Forelimb muscle (tissue), 1 donor: ENCODE measurements at places on chromosomes 3 and 15.

DNA sequence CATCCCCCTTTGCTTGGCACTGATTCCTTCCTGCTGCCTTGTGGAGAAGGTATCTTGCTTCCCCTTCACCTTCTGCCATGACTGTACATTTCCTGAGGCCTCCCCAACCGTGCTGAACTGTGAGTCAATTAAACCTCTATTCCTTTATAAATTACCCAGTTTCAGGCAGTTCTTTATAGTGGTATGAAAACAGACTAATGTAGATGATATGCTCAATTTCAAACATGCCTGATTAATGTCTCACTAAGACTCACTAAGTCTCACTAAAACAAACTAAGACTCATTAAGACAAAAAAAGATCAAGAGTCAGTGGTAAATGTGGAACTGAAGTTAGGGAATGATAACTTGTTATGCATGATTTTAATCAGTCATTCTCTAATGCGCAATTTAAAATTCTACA, 606.6 kb downstream of the RBMS3 start:
- no peak for DNase-seq

DNA sequence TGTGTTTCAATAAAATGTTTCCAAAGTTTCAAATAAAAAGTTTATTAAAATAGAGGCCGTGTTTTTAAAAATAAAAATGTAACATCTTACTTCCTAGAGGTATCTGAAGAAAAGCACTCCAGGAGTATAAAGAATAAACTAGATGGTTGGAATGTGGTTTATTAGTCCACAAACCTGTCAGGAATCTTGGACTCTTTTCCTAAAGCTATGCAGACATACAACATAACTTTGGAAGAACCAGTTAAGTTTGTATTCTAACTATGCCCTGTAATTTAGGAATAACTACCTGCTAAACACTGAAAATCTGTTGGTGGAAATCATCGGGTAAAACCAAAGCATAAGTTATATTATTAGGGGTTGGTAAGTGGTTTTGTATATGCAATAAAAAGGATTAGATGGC, 51.6 kb downstream of the PPARG start:
- no peak for DNase-seq

DNA sequence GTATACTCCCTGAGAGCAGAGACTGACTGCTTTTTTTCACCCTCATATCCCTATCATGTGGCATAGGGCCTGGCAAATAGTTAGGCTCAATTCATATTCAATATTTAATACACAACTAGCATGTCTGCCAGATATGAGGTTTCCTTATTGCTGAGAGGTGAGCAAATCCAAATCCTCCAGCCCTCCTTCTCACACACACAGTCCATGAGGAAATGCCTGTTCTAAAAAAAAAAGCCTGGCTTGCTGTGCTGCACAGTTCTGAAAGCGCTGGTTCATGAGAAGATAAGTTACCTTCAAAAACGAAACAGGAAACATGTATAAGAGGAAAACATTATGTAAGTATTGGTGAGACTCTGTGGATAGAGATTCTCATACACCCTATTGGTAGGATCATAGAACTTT, 15.5 kb upstream of the ACAP2 start:
- no peak for DNase-seq

GRCh38 chr15:85406916-85407315, 26.5 kb downstream of the AKAP13 start:
- no peak for DNase-seq

GRCh38 chr3:185532901-185533300, 19.5 kb downstream of the LIPH start:
- DNase-seq: no peak

DNA sequence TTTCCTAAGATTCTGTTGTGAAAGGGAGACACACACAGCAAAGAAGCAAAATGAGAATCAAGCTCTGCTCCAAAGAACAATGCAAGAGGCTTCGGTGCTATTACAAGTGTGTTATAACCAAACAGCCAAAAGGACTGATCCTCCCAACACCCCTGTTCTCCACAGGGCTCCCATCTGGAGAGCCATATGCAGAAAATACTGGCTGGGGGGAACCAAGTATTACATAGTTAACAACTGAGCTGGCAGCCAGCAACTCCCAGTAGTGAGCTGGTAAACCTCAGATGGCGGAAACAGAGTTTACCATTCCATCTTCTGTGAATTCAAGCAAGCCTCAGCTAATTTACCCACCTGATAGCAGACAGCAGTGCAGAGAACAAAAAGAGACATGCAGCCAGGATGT, 156.4 kb downstream of the NTRK3 start:
- DNase-seq: no peak

DNA sequence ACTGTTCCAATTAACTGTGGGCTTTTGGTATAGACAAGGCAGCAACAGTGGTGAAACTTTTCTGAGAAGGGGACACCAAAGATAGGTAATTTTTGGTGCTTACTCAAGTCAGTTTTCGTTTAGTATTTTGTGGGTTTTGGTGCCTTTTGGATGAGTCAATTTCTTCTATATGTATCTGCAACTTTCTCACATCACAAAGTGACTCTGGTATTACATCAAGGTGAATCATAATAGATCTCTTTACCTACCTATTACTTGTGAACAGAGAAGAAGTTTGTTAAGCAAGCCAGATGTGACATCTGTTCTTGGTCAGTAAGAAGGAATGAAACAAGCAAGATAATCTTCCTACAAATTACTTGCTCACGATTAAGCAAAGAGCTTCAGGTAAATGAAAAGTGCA, 732.4 kb upstream of the DPPA4 start:
- DNase-seq: no peak

- no peak for DNase-seq
Observed at GRCh38 chr3:126552688-126553283, 5.9 kb downstream of the C3orf22 start.
